Suprapubic skin (tissue), 4 donors: ENCODE measurements at places on chromosomes 13 and 19. TPM values are rescaled to one million over a fixed set of nuclear protein-coding genes. Genes with fewer than 3 reads are reported as not detected.

The RAD23A gene
- total RNA-seq = 95.4 TPM

DNA sequence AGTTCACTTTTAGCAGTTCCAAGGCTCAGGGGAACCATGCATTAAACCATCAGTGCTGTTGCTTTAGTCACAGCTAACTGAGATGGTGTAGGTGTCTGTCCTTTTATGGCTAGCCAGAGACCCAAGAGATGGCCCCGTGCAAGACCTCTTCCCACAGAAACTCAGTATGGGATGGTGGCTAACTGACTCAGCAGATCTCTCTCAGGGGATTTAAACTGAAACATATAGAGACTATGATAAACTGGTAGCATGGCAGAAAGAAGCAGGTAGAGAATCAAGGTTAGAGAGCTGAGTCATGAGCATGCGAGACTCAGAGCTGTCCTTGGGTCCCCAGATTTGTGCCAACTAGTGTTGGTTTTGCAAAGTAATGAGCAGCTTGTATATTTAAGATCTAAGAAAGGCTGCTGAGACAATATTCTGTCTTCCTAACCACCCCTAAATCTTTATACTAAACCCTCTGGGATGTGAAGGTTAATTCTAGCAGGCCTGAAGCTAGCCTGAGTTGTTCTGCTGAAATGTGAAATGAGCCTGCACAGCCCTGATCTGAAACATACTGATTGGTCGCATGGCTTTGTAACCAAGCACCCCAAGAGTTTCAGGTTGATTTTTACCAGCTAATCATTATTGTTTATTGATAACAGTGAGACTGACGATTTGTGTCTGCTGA lies 6.5 kb upstream of the SCEL start:
- no peak for DNase-seq
- no peaks in the 10 kb centered on the region for H3K27me3 ChIP-seq
- H3K36me3 ChIP-seq = no peaks in the 10 kb centered on the region
- no peak overlapping the region for H3K4me3 ChIP-seq

The URAD gene
- total RNA-seq = not detected

- no peak for DNase-seq
- H3K4me3 ChIP-seq = peak overlapping the region; percentile 14
- H3K4me1 ChIP-seq = peaks cover 15% of the 10 kb centered on the region
- peak overlapping the region; percentile 90 for H3K27ac ChIP-seq
- H3K36me3 ChIP-seq = no peaks in the 10 kb centered on the region
Measured at GRCh38 chr13:106919133-106919532, 351.2 kb upstream of the ARGLU1 start.

The WDFY2 gene
- 42.6 TPM for total RNA-seq

DNA sequence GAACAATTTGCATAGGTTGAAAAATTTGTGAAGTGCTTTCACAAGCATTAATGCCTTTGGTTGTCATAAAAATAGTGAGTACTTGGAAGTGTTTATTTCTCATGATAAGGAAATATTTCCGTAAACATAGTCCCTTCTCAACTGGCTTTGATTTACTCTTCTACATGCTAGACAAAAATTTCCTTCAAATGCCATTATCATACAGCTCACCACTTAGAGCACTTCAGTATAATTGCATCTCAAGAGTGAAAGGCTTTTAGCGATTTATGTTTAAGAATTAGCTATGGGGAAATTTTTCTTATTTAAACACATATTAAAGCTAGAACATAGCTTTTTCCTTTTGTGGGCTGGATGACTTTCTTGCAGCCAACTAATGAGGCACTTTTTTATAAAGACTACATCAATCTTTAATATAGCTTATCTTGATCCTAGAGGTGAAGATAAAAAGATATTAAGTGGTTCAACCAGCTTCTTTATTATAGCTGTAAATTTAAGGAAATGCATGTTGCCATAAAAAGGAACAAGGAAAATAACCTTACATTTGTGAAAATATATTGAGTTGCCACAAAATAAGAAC lies 656.8 kb downstream of the SLITRK6 start:
- no peaks in the 10 kb centered on the region for H3K27me3 ChIP-seq
- H3K27ac ChIP-seq = no peak overlapping the region
- H3K36me3 ChIP-seq = no peaks in the 10 kb centered on the region
- DNase-seq = no peak
- no peak overlapping the region for H3K4me3 ChIP-seq
- no peaks in the 10 kb centered on the region for H3K4me1 ChIP-seq

DNA sequence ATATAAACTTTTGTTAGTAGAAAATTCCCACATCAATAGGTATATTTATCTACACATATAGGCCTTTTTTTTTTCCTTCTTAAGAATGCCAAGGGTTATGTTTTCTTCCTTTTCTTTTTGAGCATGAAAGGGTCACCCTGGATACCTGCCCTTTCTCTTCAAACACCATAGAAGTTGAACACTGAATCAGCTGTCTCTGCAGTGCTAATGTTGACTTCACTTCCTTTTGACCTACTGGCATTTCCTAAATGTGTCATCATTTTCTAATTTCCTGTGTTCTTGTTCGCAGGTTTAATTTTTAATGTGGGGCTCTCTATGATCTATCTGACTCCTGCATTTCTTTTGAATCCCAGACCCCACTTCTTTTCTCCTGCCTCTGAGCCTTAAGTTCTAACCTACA lies 532.0 kb downstream of the GPC6 start:
- no peaks in the 10 kb centered on the region for H3K4me1 ChIP-seq
- no peaks in the 10 kb centered on the region for H3K27me3 ChIP-seq
- H3K36me3 ChIP-seq = no peaks in the 10 kb centered on the region
- no peak overlapping the region for H3K27ac ChIP-seq
- H3K4me3 ChIP-seq = no peak overlapping the region

The CYP2F1 gene
- total RNA-seq = not detected

The RETN gene
- total RNA-seq = not detected

- no peak overlapping the region for H3K27ac ChIP-seq
- DNase-seq = no peak
- no peaks in the 10 kb centered on the region for H3K36me3 ChIP-seq
- no peak overlapping the region for H3K4me3 ChIP-seq
Measured at GRCh38 chr13:32135655-32136054, 104.1 kb downstream of the FRY start.

GRCh38 chr13:36345438-36346221 lies 564 bp downstream of the SPART start:
- peak; percentile 88 for DNase-seq
- H3K4me3 ChIP-seq = peak overlapping the region; percentile 91
- peaks cover 27% of the 10 kb centered on the region for H3K4me1 ChIP-seq
- peak overlapping the region; percentile 100 for H3K27ac ChIP-seq
- H3K27me3 ChIP-seq = no peaks in the 10 kb centered on the region

DNA sequence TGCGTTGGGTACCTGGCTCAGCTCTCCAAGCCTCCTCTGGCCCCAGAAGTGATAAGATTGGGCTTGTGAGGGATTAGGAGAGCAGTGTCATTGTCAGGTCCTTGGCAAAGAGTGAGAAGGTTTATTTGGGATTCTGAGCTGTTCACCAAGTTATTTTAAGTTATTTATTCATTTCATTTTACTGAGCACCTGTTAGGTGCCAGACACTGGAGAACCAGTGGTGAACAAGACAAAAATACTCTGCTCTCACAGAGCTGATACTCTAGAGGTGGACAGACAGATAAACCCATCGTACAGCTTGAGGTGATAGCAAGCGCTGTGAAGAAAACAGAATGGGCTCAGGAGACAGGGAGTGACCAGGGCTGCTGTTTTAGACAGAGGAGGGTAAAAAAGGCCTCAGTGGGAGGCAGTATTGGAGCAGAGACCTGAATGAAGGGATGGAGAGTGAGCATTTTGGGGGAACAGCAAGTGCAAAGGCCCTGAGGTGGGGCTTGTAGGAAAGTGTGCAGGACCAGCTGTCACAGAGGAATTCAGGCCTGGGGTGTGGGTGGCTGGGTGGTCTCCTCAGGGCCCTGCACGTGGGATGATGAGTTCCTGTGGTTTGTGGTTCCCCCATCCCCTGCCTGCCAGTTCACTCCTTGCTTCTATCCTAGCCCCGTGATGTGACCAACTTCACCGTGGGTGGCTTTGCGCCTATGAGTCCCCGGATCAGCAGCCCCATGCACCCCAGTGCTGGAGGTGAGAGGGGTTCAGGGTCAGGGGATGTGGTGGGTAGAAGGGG lies 8.7 kb upstream of the TIMM50 start:
- DNase-seq = no peak
- H3K36me3 ChIP-seq = peaks cover 93% of the 10 kb centered on the region
- H3K4me1 ChIP-seq = no peaks in the 10 kb centered on the region
- no peak overlapping the region for H3K27ac ChIP-seq
- no peaks in the 10 kb centered on the region for H3K27me3 ChIP-seq

GRCh38 chr13:95059306-95059705 lies 241.9 kb downstream of the ABCC4 start:
- H3K4me3 ChIP-seq = no peak overlapping the region
- no peak overlapping the region for H3K27ac ChIP-seq
- H3K36me3 ChIP-seq = no peaks in the 10 kb centered on the region
- H3K4me1 ChIP-seq = peaks cover 10% of the 10 kb centered on the region
- no peaks in the 10 kb centered on the region for H3K27me3 ChIP-seq

GRCh38 chr19:46355234-46356148 lies 8.6 kb downstream of the PPP5C start:
- H3K4me1 ChIP-seq = peaks cover 18% of the 10 kb centered on the region
- no peak for DNase-seq
- no peak overlapping the region for H3K27ac ChIP-seq
- peaks cover 40% of the 10 kb centered on the region for H3K36me3 ChIP-seq
- H3K4me3 ChIP-seq = no peak overlapping the region

The FBXO27 gene
- total RNA-seq = 24.7 TPM

GRCh38 chr13:50080203-50080910 lies 65.1 kb downstream of the KCNRG start:
- H3K4me1 ChIP-seq = peaks cover 50% of the 10 kb centered on the region
- peak overlapping the region; percentile 83 for H3K27ac ChIP-seq
- no peaks in the 10 kb centered on the region for H3K36me3 ChIP-seq
- H3K4me3 ChIP-seq = peak overlapping the region; percentile 79
- no peaks in the 10 kb centered on the region for H3K27me3 ChIP-seq
- DNase-seq = no peak

GRCh38 chr19:3387645-3388589 lies 21.5 kb downstream of the NFIC start:
- H3K4me1 ChIP-seq = peaks cover 77% of the 10 kb centered on the region
- peak; percentile 89 for DNase-seq
- no peaks in the 10 kb centered on the region for H3K27me3 ChIP-seq
- peak overlapping the region; percentile 80 for H3K27ac ChIP-seq
- peaks cover under 1% of the 10 kb centered on the region for H3K36me3 ChIP-seq

The LRFN3 gene
- 18.3 TPM for total RNA-seq

GRCh38 chr13:100533588-100534041 lies 55.0 kb downstream of the GGACT start:
- no peak overlapping the region for H3K4me3 ChIP-seq
- no peak overlapping the region for H3K27ac ChIP-seq
- no peaks in the 10 kb centered on the region for H3K27me3 ChIP-seq
- H3K4me1 ChIP-seq = no peaks in the 10 kb centered on the region

The RASIP1 gene
- 16.1 TPM for total RNA-seq

The VSTM1 gene
- total RNA-seq = not detected

- H3K27me3 ChIP-seq = no peaks in the 10 kb centered on the region
- DNase-seq = no peak
- no peaks in the 10 kb centered on the region for H3K36me3 ChIP-seq
- H3K4me3 ChIP-seq = no peak overlapping the region
Measured at GRCh38 chr19:33416307-33417215, 43.1 kb downstream of the CEBPG start.

The PABPC3 gene
- total RNA-seq = not detected

DNA sequence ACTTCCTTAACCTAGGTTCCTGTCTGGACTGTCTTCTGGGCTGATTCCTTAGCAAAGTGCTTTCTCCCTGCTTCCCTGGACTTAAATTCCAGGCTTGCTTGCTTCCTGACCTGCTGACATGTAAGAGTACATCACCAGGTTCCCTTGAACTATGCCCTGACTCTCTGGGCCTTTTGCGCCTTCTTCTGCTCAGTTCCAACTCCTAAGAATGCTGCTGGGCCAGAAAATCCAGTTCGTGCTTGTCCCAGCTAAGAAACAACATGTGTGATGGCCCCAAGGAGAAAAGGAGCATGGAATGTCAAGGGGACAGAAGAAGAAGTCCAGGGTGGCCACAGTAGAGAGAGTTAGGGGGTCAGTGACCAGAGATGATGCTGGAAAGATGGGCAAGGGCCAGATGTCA lies 42.6 kb upstream of the MBNL2 start:
- H3K4me1 ChIP-seq = peaks cover 3% of the 10 kb centered on the region
- H3K36me3 ChIP-seq = no peaks in the 10 kb centered on the region
- DNase-seq = no peak
- no peak overlapping the region for H3K4me3 ChIP-seq

DNA sequence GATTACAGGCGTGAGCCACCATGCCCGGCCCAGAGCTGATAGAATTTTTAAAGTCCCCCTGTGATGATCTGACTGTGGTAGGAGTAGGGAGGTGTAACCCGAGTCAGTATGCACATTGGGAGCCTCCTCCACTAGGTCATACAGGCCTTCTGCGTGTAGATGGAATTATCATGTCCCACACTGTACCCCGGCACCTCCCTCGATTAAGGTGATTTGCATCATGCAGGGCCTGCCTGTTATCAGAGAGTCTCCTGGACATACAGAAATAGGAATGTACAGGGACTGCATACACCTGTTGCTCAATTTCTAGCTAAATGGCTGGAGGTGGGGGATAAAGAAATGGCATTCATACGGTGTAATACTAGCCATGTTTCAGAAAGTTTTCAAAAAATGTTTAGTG lies 922 bp upstream of the ERVK3-1 start:
- no peak for DNase-seq
- H3K4me3 ChIP-seq = no peak overlapping the region
- H3K4me1 ChIP-seq = peaks cover 20% of the 10 kb centered on the region
- H3K27ac ChIP-seq = no peak overlapping the region
- H3K27me3 ChIP-seq = no peaks in the 10 kb centered on the region
- H3K36me3 ChIP-seq = peaks cover 43% of the 10 kb centered on the region

DNA sequence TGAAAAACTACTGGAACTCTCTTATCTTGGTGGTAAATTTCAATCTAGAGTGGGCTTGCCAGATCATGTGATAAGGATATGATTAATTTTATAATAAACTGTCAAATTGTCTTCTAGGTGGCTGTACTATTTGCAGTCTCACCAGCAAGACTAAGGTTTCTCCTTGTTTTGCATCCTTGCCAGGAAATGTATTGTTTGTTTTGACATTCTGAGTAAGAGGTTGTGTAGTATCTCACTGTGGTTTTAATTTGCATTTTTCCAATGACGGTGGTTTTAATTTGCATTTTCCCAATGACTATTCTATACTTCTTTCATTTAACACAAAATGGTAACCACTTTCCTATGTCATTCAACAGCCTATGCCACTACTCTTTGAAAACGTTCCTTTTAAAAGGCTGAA lies 2.0 kb downstream of the CAB39L start:
- no peak overlapping the region for H3K4me3 ChIP-seq
- H3K36me3 ChIP-seq = no peaks in the 10 kb centered on the region
- no peak overlapping the region for H3K27ac ChIP-seq
- no peak for DNase-seq
- peaks cover 22% of the 10 kb centered on the region for H3K4me1 ChIP-seq

- no peaks in the 10 kb centered on the region for H3K36me3 ChIP-seq
- no peaks in the 10 kb centered on the region for H3K27me3 ChIP-seq
- DNase-seq = no peak
- peak overlapping the region; percentile 100 for H3K27ac ChIP-seq
- H3K4me1 ChIP-seq = peaks cover 35% of the 10 kb centered on the region
- H3K4me3 ChIP-seq = peak overlapping the region; percentile 89
Measured at GRCh38 chr13:30615866-30616541, 1.7 kb upstream of the USPL1 start.

The JAK3 gene
- 1.0 TPM for total RNA-seq

GRCh38 chr13:85541476-85541875 lies 257.7 kb downstream of the SLITRK6 start:
- no peak overlapping the region for H3K4me3 ChIP-seq
- H3K27me3 ChIP-seq = no peaks in the 10 kb centered on the region
- no peaks in the 10 kb centered on the region for H3K4me1 ChIP-seq
- DNase-seq = no peak

- H3K4me3 ChIP-seq = no peak overlapping the region
- H3K27me3 ChIP-seq = peaks cover 57% of the 10 kb centered on the region
- peaks cover 10% of the 10 kb centered on the region for H3K4me1 ChIP-seq
- DNase-seq = no peak
- H3K36me3 ChIP-seq = no peaks in the 10 kb centered on the region
Measured at GRCh38 chr13:110811008-110811720, 97.7 kb downstream of the ING1 start.
